Right ventricle myocardium inferior (tissue), 1 donor: ENCODE measurements at places on chromosomes 5 and 9.

DNA sequence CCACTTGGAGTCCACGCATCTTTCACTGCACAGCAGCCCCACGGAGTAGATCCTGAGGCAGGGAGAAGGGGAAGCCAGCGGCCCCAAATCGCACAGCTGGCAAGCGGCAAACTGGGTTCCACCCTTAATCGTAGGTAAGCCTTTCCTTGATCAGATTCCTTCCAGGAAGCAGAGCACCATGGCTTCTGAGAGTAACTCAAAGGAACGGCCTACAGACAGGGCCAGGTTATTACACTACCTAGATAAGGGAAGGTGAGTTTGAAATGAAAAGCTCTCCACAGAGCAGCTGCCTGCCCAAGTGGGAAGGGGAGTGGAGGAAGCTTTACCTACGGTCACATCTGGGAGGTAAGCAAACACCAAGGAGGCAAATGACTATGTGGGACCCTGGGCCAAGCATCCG is 7.9 kb downstream of the DAP start:
- DNase-seq = no peak

GRCh38 chr5:155912291-155912690 is 414.7 kb upstream of the SGCD start:
- DNase-seq = no peak

- no peak for DNase-seq
These were observed 38.9 kb upstream of the HMGCS1 start for GRCh38 chr5:43352131-43352530.

DNA sequence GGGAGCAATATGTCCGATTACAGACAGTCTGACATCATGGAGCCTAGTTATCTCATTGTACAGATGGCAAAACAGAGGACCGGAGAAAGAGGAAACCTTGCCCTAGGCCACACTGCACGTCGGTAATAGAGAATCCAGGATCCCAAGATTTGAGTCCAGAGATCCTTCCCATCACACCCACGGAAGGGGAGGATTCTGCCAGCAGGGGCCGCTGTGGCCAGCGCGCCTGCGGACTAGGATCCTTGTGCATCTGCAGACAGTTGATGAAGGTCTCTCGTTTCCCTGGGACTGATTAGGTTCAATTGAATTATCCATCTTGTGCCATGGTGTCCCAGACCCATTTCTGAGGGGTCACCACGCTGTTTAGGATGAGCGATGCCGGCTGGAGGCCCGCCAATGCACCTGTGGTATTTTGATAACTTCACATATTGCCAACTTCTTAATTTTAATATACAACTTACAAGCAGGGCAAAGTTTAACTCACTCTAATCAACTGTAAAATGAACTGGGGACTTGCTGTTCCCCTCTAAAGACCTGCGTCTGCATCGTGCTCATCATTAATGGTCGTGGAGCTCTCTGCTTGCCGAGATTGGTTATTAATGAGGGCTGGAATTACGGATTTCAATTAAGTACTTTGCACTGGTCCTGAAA is 592.7 kb upstream of the BRINP1 start:
- DNase-seq = peak; percentile 68

DNA sequence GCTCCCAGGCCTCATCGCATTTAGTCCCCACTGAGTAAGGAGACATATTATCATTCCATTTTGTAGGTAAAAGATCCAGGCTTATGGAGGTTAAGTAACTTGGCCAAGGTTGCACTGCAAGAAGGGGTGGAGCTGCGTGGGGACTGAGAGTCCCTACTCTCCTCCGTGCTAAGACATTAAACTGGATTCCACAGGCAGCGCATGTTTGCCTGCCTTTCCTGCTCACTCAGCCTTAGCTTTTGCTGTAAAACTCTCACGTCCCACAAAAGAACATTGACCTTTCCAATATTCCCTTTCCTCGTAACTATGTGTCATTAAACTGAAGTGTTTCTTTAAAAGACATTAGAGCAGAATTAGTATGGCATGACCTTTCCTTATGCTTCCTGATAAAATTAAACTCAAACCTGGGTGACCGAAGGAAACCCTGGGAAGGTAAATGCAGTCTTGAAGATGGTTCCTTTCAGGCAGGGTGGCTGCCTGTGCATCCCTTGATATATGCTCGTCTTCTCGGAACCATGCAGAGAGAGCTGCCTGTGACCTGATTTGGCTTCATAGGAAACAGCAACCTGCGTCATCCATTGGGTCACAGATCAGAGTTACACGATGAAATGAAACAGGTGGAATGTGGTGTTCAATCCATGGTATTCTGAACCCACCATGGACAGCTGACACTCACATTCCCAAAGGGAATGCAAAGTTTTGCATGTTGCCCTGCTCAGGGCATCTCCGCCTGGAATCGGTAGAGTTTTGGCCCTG is 85.9 kb downstream of the TMEM252 start:
- DNase-seq = no peak

DNA sequence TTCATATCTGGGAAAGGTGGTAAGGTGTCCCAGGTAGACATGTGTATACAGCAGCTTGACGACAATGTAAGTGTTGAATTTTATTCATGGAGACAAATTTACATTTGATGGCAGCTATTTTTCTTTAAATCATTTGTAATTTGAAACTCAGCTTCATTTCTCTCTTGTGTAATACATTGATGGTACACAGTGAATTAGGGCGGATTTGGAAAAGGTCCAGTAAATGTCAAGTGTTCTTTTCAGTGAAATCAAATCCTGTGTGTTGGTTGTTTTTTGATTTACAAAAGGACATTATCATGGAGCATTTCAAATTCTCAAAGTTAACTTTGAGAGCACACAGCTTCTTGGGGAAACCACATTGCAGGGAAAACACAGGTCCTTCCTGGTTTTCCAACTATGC is 30.0 kb upstream of the PCSK1 start:
- no peak for DNase-seq

DNA sequence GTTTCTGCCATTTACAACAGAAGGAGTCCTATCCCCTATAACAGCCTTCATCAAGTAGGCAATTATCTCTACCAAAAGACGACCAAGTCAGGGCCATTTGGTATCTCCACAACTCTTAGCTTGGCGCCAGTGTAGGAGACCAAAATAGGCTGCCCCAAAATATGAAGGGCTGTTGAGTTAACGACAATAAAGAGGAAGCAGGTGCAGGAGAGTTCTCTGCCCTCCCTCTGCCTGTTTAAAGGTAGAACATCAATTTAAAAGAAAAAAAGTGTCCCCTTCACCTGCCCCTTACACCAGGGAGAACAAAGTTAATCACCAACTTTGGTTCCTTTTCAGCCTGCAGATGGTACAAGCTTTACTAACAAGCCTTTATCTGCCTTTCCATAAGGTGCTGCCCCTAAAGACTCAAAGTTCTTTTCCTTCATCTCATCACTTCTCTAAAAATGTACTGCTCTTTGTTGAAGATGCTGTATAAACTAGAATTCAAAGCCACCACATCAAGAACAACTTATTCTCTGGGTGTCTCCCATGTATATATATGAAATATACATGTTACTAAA is 33.3 kb downstream of the PPP1R2B start:
- DNase-seq = no peak

- DNase-seq = no peak
These were observed 157.2 kb upstream of the PANK3 start for GRCh38 chr5:168736281-168736831.

- no peak for DNase-seq
These were observed 15.8 kb downstream of the MCIDAS start for GRCh38 chr5:55211184-55211874.

GRCh38 chr5:4156889-4157288 is 561.3 kb downstream of the IRX1 start:
- no peak for DNase-seq

DNA sequence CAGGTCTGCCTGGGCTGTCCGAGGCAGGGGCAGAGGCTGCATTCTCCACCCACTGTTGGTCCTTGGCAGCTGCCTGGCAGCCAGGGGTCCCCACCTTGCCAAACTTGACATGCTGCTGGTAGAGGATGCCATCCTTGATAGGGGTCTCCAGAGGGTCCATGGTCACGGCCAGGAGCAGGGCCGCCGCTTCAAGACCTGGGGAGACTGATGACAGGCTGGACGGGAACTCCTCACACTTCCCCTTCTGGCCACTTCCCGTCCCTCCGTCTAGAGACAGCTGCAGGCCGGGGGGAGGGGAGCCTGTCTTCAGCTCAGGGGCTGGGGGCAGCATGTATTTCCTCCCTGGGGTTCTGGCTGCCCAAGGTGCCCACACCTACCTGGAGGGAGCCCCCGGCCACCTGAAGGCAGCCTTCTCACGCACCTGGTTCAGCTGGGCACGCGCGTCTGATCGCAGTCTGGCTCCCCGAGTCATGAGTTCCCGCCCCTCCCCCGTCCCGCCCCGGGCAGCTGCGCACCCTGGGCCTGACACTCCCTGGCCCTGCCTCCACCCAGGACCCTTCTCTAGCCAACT is at the start of gene DOK3:
DOK3 (minus strand) TSS at position 446 of the 571 bp plus-strand sequence; CDS start at position 160, 286 bp downstream.
- DNase-seq = peak; percentile 88

DNA sequence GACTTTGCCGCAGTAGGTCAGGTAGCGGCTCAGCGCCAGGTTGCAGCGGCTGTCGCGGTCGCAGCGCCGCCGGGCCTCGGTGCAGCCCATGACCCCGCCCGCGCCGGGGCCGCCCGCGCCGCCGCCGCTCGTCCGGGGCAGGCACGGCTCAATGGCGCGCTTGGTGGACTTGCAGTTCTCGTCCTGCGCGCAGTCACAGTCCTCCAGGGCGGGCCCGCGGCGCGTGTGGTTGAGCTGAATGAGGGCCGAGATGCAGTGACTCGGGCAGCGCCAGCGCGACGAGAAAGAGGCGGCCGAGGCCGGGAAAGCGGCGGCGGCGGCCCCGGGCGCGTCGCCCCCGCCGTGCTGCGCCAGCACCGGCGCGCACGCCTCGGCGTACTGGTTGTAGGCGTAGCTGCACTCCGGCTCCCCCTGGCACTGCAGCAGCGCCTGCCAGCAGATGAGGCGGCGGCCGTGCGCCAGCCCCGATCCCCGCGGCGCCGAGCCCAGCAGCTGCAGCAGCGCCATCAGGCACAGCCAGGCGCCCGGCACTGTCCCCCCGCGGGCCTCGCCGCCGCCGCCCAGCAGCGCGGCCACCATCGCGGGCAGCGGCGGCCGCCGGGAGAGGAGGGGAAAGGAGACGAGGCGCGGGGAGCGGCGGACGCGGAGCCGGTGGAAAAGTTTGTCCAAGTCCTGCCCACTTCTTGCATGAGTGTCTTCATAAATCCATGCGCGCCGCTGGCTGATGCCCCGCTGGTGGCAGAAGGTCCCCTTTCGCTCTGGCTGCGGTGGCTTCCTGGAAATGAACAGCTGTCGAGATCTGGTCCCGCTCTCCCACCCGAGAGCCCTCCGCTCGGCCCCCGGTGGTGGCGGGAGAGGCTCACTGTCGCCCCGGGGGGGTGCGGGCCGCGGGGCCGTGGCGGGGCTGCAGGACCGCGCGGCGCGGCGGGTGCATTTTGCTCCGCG is 833 bp downstream of the GAS1 start:
- DNase-seq = peak; percentile 83

GRCh38 chr5:158463938-158464337 is 605.0 kb upstream of the CLINT1 start:
- peak; percentile 74 for DNase-seq

DNA sequence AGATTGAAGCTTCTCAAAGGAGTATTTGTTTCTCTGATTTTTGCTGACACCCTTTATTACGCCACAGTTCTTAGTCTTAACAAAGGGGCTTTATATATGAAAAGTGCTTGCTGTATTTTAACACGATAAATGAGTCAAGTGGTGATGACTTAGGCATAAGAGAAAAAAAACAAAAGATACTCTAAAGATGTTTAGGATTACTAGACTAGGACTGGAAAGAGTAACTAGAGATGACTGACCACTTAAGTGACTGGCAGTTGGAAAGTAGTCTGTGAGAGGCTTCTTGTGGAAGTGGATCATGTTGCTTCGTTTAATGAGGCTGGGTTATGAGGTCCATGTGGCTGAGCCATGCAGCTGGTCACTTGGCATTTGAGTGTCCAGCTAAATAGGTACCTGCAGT is 69.4 kb upstream of the ACTBL2 start:
- no peak for DNase-seq

GRCh38 chr9:36137392-36138004 is 965 bp downstream of the GLIPR2 start:
- peak; percentile 79 for DNase-seq

DNA sequence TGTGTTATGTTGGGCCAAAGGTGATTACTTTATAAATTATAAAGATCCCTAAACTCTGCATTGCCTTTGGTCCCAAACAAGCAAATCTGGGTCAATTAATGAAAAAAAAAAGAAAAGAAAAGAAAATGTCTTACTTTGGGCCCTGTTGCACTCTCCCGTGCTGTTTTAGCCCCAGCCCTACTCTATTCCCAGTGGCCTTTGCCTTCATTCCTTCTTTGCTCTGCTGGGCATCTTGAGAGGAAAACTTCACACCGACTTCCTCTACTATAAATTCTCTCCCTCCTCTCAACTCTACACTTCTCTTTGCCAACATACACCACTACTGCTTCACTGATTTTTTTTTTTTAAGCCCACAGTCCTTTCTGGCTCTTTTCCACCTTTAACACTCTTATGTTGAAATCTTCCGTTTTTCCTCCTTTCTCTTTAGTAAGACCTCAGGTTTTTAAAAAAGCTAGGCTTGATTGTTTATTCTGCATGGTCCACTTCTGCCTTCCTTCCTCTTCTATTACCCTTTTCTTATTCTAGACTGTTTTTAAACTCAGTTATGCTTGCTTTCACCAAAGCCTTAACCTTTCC is 4.5 kb upstream of the MSMP start:
- no peak for DNase-seq

- no peak for DNase-seq
These were observed 41.2 kb downstream of the MOCS2 start for GRCh38 chr5:53068291-53068836.

GRCh38 chr5:178288401-178289368 is 56.1 kb upstream of the PHYKPL start:
- DNase-seq = peak; percentile 30

- DNase-seq = no peak
These were observed 189.4 kb downstream of the MAPKAP1 start for GRCh38 chr9:125517577-125517976.

DNA sequence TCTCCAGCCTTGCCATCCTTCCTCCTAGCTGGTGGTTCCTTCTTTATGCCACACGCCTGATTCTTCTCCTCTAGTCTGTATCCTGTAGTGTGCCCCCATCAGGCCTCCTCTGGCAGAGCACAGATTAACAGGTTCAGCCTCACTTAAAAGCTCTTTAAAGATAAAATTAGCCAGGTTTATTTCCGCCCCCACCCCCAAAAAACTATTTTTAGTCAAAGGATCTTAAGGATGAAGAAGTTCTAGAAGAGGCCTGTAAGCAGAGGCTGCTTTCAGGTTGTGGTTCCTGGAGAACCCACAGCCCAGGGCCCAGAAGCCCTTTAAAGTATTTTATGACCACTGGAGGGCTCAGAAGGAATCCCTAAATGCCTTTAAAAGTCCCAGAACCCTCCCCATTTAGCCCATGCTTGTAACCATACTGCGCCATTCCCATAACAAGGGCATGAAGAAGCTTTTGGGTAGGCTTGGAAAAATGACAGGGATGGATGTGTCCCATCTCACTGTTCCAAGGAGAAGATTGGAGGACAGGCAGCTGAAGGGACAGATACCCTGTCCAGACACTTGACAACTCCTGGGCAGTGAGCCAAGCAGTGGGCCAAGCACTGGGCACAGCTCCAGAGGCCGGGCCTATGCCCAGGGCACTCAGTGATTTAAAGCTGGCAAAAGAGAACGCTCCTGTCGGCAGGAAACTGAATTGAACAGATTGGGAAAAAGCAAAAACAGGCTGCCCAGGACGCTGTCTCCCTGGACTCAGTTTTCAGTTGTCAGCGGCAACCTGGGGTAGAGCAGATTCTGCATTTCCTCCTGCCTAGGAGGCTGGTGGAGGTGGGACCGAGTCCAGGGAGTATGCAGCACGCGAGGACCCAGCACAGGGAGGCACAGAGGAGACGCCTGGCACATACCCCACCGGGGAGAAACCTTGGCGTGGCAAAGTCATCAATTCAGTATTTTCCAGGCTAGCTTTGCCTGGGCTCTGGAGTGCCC is 106.3 kb upstream of the SSBP2 start:
- peak; percentile 85 for DNase-seq

GRCh38 chr9:2297771-2298170 is 282.6 kb downstream of the SMARCA2 start:
- no peak for DNase-seq
